ENCODE measurements at places on chromosomes 2 and 18.

DNA sequence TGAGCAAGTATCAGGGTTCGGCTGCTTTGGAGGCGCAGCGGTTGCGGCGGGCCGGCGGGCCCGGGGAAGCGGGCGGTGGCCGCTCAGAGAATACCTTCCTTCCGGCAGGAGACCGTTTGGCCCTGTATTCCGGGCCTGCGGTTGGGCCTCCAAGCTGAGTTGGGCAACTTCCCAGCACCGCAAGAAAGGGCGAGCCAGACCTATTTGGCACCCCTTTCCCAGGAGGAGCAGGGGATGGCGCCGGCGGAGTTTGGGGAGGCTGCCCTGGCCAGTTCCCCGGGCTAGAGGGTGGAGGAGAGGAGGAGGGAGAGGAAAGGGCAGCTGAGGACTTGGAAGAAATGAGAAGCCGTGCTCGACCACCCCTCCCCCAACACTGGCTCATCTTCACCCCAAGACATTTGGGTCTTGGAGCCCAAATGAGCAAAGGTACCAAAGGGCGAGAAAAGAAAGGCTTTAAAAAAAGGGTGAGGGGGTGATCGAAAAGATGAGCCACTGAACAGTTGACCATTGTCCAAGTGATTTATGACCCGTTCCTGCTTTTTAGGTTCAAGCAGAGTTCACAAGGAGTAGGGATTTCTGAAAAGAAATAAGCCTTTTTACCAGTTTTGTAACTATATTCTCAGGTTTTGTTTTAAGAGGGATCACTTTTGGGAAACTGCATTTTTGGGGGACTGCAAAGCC lies 8.4 kb downstream of the HOXD3 start:
- peak; percentile 63 for DNase-seq

GRCh38 chr2:237968048-237968862 lies 1.4 kb downstream of the UBE2F start:
- DNase-seq = peak; percentile 77

DNA sequence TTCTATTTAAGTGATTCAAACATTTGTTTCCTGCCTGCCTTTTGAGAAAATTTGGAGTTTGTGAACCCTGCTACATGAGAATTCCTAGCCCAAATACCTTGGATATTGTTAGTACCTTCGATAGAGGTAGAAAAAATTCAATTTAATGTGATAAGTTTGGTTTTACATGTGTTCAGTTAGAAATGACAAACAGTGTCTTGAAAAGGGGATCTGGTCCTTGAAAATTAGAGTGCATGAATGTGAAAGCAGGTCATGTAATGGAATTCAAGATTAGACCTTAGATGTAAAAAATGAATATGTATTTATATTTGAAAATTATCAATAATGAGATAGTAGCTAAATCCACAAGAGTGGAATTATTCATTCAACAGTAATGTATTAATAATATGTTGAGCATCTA lies 70.5 kb downstream of the PIK3C3 start:
- no peak for DNase-seq

DNA sequence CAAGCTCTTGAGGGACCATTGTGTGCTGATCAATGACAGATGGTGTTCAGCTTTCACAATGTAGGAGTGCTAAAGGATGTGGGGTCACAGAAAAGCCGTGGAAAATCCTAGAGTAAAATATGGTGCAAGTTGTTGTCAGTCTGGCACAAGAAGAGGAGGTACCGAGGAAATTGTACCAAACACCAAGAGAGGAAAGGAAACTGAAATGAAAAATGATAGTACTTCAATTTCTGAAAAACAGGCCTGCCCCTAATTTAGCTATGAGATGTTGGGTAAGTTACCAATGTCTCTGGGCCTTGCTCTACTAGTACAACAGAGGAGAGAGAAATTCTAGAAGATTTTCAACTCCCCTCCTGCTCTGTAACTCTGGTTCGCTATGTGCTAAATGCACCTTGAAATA lies 78.8 kb upstream of the PELI1 start:
- DNase-seq = no peak

DNA sequence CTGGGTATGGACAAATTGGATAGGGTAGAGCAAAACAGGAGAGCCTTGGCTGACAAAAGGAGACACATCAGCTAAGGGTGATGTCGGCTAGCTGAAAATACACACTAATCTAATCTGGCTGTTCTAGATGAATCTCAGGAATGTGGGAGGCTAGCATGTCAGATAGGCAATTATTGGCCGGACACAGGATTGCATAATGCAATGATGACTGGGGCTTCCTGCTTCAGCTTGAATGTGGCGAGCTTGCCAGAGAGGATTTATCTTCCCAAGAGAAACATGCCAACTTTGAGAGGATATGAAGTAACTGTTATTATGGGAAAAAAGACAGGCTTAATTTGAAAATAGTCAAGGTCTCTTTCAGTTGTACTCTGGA lies 102.4 kb downstream of the TRIB2 start:
- DNase-seq = peak; percentile 47

DNA sequence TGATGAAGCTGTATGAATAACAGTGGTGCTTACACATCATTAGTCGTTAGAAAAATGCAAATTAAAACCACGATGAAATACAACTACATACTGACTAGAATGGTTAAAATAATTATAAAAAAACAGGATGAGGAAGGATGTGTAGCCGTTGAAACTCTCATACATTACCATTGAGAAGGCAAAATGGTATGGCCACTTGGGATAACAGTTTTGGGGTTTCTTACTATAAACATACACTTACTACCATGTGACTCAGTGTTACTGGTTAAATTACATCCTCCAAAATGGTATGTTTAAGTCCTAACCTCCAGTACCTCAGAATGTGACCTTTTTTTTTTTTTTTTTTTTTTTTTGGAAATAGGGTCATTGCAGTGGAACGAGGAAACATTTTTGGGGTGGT lies 58.4 kb downstream of the UBE2E3 start:
- DNase-seq = no peak

- no peak for DNase-seq
These were observed 642.0 kb downstream of the DPP10 start for GRCh38 chr2:115084446-115084845.

DNA sequence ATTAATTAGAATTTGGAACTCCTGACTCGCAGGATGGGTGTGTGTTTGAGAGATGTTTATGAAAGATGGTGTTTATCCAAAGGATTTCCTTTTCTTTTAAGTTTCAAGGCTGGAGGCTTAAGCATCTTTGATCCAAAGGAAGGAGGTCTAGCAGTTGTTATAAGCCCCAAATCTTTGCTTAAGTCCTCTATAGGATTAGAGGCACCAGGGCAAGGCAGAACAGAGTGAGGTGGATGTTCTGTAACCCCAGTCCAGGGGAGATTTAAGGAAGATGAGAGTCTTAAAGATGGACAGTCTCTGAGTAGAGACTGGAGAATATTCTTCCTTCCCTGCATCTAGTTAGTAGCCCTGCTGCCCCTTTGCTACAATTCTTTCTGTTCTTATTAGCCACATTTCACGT lies 17.5 kb downstream of the LBH start:
- DNase-seq = no peak

DNA sequence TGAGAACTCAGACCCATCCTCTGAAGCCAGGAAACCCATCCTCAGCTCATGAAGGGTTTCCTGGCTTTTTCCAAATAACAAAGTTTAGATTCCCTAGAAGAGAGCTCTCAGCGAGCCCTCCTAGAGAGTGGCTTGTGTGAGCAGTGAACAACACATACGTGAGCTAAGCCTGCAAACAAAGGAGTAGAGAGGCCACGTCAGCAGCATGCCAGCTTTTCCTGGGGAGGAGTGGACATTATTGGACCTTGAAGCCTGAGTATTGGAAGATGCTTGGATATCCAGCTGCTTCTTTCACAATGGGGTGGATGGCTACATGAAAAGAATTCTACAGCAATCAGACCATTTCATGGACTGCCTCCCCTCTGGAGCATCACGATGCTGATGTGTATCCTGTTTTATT lies 21.1 kb downstream of the KIF5C start:
- DNase-seq = no peak

GRCh38 chr2:112140899-112141625 lies 2.9 kb downstream of the FBLN7 start:
- no peak for DNase-seq

GRCh38 chr18:37787452-37787851 lies 221.9 kb upstream of the CELF4 start:
- DNase-seq = no peak

- DNase-seq = no peak
These were observed 1.3 kb downstream of the FOXI3 start for GRCh38 chr2:88450925-88451810.

DNA sequence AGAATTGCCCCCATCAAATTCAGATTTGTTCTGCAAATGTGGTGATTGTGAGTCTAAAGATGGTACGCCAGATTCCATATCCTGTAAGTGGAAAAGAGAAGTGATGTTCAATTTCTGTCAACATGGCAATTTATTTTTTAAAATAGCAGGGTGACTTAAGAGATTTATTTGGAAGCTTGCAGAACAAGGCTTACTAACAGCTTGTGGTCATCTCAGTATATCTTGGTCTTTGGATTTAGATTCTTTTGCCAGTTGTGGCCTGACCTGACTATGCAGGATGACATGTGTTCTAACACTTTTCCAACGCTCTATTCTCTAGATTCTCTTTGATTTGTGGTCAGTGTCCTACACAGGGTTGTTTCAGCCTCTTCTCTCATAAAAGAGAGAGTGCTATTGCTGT lies 74.4 kb downstream of the MAP3K20 start:
- no peak for DNase-seq

GRCh38 chr18:11976315-11977152 lies 4.8 kb upstream of the IMPA2 start:
- DNase-seq = no peak

DNA sequence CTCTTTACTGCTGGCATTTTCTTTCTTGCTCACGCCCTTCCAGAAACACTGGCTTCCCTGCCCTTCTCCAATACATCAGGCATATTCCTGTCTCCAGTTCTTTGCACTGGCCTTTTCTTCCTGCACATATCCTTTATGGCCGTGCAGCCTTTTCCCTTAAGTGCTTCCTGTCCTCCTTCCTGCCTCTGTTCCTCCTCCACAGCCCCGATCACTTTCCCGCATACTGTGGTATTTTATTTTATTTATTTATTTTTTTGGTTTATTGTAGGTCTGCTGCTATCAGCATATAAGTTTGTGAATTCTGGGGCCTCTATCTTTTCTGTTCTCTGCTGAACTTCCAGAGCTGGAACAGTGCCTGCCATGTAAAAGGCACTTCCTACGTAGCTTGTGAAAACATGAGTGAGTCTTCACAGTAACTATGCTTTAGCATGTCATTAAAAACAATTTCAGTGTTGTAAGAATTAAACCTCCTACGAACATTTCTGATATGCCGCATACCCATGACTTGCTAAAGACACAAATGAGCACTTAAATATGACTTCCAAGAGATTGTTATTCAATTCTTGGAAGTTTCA lies 289.1 kb downstream of the TRIB2 start:
- no peak for DNase-seq

GRCh38 chr2:41853427-41854191 lies 194.2 kb upstream of the PKDCC start:
- peak; percentile 87 for DNase-seq

DNA sequence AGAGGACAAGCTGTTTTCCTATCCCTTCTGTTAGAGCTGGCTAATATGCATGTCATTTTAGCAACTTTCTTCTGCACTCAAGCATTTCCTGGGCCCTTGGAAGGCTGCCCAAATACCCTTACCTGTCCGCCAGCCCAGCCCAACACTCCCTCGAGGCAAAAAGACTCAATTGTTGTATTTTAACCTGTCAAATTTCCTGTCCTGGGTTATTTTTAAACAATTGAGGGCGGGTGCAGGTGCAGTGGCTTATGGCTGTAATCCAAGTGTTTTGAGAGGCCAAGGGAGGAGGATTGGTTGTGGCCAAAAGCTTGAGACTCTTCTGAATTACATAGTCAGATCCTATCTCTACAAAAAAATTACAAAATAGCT lies 125.0 kb upstream of the ARHGAP28 start:
- DNase-seq = no peak

DNA sequence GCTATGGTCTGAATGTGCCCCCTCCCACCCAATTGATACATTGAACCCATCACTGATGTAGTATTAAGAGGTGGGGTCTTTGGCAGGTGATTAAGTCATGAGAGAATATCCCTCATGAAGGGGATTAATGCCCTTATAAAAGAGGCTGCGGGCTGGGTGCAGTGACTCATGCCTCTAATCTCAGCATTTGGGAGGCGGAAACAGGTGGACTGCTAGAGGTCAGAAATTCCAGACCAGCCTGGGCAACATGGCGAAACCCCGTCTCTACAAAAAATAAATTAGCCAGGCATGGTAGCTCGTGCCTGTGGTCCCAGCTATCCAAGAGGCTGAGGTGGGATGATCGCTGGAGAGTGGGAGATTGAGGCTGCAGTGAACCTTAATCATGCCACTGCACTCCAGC lies 14.3 kb downstream of the POLR2D start:
- DNase-seq = no peak

GRCh38 chr2:80971-81736 lies 34.8 kb upstream of the FAM110C start:
- no peak for DNase-seq

DNA sequence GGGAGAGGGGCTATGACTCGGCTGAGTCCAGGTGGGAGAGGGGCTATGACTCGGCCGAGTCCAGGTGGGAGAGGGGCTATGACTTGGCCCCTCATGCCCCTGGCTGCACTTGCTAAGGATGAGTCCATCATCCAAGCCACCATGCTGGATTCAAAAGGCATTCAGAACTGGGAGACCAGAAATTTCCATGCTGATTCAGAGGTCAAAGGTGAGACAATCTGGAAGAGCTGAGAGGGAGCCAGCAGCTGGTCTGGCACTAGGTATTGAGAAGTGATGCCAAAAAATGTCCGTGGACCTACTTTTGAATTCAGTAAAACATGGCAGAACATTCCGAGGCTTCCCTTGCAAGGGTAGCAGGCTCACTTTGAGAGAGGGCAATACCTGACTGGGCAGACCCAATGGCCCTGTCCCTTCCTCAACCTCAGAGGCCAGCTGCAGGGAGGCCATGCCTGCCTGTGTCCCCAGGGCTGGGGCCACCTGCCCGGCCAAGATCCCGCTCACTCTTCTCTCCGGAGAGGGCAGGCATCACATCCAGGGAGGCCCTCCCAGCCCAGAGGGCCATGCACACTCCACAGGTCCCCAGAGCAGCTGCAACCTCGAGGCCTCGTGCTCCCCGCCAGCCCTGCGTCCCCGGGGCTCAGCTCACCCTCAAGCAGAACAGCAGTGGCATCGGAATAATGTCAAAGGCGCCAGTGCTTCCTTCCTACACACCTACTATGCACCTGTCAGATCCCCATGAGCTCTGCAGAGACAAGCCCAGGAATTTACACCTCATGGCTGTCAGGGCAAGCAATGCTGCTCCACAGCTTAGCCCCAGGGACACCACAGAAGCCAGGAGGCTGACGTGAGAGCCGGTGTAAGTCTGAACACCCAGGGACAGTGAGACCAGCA lies 80.2 kb upstream of the GPC1 start:
- DNase-seq = no peak

DNA sequence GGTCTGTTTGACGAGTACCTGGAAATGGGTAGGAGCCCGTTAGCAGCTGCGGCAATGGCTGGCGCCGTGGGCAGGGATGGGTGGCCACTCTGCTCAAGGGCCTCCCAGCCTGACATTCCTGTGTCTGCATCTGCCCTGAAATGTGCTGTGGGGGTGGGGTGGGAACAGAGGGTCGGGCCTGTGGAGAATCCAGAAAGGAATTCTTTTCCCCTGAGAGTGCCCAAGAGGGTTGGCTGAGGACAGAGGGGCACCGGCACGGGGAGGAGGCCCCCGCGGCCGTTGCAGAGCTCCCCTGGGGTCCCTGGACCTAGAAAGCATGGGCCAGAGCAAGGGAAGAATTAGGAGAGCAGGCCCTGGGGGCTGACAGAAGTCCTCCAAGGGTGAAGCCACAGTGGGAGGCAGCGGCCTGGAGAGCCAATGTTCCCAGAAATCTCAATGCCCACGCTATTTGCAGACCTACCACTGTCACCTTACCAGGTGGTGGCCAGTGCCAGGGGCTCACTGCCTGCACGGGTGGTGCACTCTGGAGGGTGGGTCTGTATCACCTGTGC lies 27.8 kb downstream of the ANO7 start:
- DNase-seq = peak; percentile 59
